Stimulated activated CD4-positive, alpha-beta T cell treated with anti-CD3 and anti-CD28 coated beads, Interleukin-1b, Interleukin-23, amount 100 ng/mL, for 48 hours (primary cell): ENCODE measurements at places on chromosomes 12 and 14.

- no peak for DNase-seq
Observed at GRCh38 chr12:6216581-6216980, 16.4 kb downstream of the CD9 start.

DNA sequence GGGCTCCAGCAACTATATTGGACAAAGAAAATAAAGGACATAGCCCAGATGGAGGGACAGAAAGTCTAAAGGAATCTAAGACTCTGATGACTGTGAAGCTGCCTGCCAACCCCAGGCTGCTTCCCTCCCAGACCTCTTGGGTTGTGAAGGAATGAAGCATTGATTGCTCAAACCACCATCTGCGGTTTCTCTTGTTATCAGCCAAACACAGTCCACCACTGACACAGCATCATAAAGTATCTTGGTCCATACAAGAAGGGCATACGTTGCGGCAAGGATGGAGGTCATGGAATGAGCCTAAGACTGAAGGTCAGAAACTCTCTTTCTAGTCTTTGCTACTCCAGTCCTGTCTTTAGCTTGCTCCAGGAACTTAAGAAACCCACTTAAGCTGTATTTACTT, 58.5 kb upstream of the PLXNC1 start:
- no peak for DNase-seq

DNA sequence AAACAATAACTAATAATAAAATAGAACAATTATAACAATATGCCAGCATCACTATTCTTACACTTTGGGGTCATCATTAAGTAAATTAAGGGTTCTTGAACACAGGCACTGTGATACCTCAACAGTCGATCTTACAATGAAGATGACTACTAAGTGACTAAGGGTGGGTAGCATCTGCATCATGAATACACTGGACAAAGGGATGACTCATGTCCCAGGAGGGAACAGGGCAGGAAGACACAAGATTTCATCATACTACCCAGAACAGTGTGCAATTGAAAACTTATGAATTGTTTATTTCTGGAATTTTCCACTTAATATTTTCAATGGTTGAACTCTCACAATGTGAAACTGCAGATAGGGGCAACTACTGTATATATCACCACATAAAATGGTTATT, 19.7 kb downstream of the TSPAN19 start:
- no peak for DNase-seq

GRCh38 chr12:53550595-53550994, 43.3 kb upstream of the NPFF start:
- DNase-seq = no peak
